Activated CD8-positive, alpha-beta memory T cell treated with anti-CD3 and anti-CD28 coated beads for 1 hour (primary cell): ENCODE measurements at places on chromosomes 3 and 15.

DNA sequence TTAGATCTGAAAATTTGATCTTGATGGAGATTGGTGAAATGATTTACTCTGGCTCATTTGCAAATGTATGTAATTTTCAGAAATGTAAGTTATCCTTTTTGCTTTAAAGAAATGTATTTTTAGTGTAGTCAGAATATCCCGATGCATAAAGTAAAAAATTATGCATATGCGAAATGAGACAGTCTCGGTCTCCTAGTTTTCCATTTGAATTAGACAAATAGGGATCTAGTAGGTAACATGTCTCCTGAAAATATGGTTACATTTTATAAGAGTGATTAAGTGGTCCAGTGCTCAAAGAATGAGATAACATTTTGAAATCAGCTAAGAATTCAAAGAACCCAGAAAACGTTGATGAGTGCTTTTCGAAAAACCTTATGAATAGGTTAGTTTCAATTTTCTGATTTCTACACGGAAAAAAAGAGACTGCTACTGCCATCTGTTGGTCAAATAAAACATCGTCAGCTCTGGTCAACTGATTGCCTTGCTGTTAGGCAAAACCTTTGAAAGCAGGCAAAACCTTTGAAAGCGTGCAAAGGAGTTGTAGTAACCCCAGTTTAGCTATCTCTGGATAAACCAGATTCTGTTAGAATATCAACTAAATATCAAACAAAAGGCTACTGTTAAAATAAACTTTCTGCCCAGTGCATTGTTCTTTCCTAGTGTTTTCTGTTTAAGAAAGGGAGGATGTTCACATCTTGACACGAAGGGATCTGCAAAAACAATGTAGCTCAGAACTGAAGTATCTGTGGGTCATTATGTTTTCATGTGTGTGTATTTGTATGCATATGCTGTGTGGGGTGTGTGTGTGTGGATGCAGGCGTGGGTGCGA is 59.3 kb upstream of the CHMP2B start:
- DNase-seq = no peak

DNA sequence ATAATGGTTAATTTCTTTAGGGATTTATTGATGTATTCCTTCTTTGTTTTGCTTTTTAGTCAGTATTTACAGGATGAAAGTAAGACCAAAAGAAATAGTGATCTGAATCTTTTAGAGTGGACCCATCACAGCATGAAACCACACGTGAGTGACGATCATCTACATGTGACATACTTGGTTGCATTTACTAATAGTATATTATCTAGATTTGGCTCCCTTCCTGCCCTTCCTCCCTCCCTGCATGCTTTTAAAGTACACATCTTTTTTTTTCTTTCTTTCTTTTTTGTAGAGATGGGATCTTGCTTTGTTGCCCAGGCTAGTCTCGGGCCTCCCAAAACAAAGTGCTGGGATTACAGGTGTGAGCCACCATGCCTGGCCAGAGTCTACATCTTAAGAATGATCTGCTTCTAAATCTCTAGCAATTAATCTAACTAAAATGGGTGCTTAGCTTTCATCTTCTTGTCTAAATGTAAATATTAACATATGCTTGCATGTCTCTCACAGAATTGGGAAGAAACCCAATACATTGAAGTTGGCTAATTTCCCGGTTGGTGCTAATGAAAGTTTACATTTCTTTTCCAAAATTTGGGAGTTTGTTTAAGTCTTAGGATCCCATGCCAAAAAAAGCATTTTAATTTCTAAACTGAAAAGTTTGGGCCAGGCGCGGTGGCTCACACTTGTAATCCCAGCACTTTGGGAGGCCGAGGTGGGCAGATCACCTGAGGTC is 38.0 kb downstream of the SENP2 start:
- no peak for DNase-seq

- DNase-seq = no peak
These were observed 33.2 kb downstream of the CDCP1 start for GRCh38 chr3:45112939-45113338.

GRCh38 chr3:129881261-129881660 is 12.2 kb downstream of the TMCC1 start:
- DNase-seq = no peak

GRCh38 chr3:95277613-95278012 is 1214.8 kb downstream of the NSUN3 start:
- no peak for DNase-seq

- DNase-seq = no peak
These were observed 109.9 kb upstream of the BCL6 start for GRCh38 chr3:187855131-187855530.

GRCh38 chr3:136954980-136955780 is 2.6 kb upstream of the IL20RB start:
- no peak for DNase-seq

DNA sequence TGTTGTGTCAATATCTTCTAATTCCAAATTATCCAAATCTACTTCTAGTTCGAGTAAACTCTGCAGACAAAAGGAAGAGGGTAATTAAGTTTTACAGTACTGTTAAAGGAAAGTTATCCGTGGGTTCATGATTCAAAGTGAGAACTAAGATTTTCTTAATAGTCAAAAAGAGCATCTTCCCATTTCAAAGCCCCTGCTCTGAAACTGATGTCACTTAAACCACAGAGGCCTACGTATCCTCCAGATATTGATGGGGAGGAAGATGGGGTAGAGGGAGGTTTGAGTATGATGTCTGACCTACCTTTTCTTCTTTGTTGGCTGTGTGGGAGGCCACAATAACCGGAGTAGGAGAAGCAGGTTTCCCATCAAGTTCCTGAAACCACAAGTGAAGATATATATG is 14.1 kb downstream of the MRPS22 start:
- no peak for DNase-seq

- no peak for DNase-seq
These were observed 17.5 kb upstream of the NMD3 start for GRCh38 chr3:161203485-161204098.

GRCh38 chr15:43465100-43465499 is 27.9 kb downstream of the TP53BP1 start:
- no peak for DNase-seq

- no peak for DNase-seq
These were observed 24.4 kb upstream of the SLC24A5 start for GRCh38 chr15:48096355-48096786.

GRCh38 chr15:96619174-96619573 is 288.7 kb downstream of the NR2F2 start:
- DNase-seq = no peak

- DNase-seq = no peak
These were observed 18.4 kb downstream of the TFRC start for GRCh38 chr3:196063456-196063855.

- no peak for DNase-seq
These were observed 379.0 kb upstream of the PDZRN3 start for GRCh38 chr3:74003734-74004133.

GRCh38 chr3:194517333-194517732 is 30.5 kb upstream of the ATP13A3 start:
- no peak for DNase-seq

GRCh38 chr3:122272879-122273278 is 52.2 kb upstream of the CSTA start:
- no peak for DNase-seq

DNA sequence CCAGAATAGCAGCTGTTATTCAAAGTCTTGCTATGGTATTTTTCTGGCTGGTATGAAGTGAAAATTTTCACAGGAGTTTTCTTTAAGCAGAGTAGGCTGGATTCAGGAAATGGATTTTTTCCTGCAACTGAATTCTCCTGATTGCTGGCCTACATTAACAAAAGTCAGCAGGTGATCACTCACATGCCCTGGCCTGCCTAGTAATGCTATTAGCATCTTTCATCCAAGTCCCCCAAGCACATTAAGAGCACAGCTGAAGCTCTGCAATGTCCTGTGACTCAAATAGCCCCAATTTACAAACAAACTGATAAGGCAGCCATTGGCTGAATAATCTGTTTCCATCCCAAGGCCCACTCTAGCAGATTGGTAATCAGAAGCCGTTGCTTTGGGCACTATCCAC is 688.3 kb upstream of the LMCD1 start:
- DNase-seq = no peak

DNA sequence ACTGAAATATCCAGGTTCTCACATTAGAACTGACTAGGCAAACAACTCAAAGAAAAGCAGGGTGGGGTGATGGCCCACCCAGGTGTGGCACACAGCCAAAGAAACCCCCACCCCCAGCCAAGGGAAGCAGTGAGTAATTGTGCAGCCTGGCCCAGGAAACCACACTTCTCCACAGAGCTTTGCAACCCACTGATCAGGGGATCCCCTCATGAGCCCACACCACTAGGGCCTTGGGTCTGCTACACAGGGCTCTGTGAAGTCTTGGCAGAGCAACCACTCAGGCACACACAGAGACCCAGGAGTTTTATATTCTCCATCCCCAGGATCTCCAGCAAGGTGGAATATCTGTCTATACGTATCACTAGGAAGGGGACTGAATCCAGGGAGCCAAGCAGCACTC is 22.2 kb upstream of the TRIM42 start:
- no peak for DNase-seq

- no peak for DNase-seq
These were observed 16.9 kb upstream of the SEMA4B start for GRCh38 chr15:90184119-90184785.

GRCh38 chr3:173709026-173709425 is 311.5 kb downstream of the NLGN1 start:
- no peak for DNase-seq

GRCh38 chr3:185270956-185271332 is 17.1 kb upstream of the EHHADH start:
- no peak for DNase-seq

DNA sequence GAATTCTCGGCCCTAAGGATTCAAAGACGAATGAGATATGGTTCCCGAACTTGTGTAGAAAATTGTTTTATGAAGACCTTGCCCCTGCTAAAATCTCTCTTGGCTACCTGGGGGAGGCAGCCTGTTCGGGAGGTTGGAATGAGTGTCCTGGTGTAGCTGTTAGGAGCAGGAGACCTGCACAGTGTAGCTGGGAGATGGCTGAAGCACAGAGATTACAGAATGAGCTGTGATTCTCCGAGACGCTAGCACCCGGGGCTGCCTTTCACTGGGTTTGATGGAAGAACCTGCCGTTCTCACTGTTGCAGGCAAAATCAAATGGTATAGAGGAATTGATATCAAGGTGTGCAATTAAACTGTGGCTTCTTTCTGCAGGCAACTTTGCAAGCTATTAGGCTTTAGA is 68.0 kb downstream of the TRAK1 start:
- no peak for DNase-seq

- no peak for DNase-seq
These were observed 61.7 kb downstream of the FSIP1 start for GRCh38 chr15:39720621-39721611.

DNA sequence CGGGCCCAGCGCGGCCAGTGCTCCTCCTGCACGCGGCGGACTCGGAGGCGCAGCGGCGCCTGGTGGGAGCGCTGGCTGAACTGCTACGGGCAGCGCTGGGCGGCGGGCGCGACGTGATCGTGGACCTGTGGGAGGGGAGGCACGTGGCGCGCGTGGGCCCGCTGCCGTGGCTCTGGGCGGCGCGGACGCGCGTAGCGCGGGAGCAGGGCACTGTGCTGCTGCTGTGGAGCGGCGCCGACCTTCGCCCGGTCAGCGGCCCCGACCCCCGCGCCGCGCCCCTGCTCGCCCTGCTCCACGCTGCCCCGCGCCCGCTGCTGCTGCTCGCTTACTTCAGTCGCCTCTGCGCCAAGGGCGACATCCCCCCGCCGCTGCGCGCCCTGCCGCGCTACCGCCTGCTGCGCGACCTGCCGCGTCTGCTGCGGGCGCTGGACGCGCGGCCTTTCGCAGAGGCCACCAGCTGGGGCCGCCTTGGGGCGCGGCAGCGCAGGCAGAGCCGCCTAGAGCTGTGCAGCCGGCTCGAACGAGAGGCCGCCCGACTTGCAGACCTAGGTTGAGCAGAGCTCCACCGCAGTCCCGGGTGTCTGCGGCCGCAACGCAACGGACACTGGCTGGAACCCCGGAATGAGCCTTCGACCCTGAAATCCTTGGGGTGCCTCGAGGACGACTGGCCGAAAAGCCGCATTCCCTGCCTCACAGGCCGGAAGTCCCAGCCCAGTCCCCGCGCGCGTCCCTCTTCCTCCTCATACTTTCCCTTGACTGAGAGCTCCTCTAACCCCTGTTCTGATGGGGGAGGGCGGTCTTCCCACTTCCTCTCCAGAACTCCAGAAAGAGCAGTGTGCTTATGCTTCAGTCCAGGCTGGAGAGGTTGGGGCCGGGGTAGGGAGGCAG is 1.4 kb upstream of the IL17RC start:
- DNase-seq = no peak

- no peak for DNase-seq
These were observed 6.9 kb upstream of the RPL35A start for GRCh38 chr3:197942956-197943556.

DNA sequence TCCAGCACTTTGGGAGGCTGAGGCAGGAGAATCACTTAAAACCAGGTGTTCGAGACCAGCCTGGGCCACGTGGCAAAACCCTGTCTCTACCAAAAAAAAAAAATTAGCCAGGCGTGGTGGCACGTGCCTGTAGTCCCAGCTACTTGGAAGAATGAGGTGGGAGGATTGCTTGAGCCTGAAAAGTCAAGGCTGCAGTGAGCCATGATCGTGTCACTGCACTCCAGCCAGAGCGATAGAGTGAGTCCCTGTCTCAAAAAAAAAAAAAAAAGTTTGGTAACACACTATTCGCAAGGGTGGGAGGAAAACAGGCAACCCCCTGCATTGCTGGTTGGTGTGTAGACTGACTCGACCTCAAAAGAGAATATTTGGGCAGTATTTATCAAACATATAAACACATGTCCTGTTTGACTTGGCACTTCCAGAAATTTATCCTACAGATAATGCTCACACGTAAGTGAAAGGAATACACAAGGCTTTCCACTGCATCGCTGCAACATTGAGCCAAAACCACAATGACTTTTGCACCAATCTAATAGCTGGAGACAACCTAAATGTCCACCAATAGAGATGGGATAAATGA is 3.1 kb upstream of the ANPEP start:
- no peak for DNase-seq

DNA sequence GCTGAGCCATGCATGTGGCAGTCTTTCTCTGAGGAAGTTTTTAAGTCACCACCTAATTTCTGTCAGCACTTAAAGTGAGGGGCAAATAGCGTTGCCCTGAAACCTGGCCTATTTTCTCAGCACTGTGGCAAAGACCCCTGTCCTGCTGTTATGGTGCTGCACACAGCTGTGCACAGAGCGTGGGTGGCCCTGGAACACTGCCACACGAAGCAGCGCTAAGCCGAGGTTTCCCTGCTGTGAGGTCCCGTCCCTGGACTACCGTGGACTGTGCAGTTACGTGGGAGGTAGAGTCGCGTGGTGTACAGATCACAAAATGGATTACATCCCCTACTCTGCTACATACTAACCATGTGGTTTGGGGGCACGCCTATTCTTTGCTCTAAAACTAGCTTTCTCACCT is 101.6 kb upstream of the NR2E3 start:
- no peak for DNase-seq

DNA sequence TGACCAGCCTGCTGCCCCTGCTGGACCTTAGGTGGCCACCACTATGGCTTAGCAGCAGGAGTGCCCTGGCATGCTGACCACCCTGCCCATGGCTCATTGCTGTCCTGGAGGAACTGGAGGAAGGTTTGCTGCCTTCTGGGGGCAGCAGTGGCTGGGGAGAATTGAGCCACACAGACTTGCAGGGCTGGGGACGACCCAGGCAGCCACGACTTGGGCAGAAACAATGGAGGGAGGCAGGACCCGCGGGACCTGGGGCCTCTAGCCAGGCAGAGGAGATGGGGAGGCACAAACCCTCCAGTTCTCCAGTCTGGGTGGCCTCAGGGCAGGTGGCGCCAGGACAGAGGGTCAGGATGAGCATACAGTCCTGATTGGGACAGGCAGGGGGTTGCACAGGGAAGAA is 32.8 kb downstream of the ADAMTS7 start:
- no peak for DNase-seq

- no peak for DNase-seq
These were observed 94.7 kb downstream of the LINGO1 start for GRCh38 chr15:77538027-77538451.

- no peak for DNase-seq
These were observed at the start of gene DPPA4 for GRCh38 chr3:109337393-109337792. Gene DPPA4 (minus strand): TSS chr3:109337546. CDS start chr3:109337517, 29 bp downstream.
